ENCODE measurements at places on chromosomes 12 and 14.

DNA sequence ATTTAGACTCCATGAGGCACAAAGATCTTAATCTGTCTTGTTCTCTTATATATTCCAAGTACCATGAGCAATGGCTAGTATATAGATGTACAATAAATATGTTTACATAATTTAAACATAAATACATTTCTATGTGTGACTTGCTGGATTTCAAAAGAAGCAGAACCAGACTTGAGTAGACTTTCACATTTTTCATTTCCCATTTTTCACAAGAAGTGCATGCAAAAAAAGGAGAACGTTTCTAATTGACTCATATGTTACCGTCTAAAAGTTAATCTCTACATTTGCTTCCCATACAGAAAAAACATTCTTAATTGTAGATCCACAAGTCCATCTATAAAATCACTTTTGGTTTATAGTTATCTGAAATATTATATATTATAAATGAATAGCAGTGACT is 256.5 kb upstream of the USP15 start:
- no peak for DNase-seq

DNA sequence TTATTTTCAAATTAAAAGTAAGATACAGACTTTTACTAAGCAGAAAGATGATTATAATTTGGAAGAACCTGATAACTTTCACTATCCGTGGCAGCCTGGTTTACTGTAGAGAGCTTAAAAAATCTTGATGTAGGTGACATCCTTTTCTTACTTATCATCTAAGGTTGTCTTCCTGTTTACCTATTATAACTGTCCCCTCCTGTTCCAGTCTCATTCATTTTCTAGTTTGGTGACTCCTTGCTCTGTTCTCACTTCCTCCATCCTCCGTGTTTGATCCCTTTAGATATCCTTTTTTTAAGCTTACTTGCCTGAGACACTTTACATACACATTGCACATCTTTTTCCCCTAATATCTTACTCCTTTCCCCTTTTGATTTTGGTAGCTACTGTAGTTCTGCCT is 27.5 kb downstream of the CCDC91 start:
- no peak for DNase-seq

GRCh38 chr14:50410071-50410470 is 13.4 kb upstream of the CDKL1 start:
- DNase-seq: no peak

- DNase-seq: no peak
These were observed 358.1 kb downstream of the RAD51B start for GRCh38 chr14:68177728-68178127.

- no peak for DNase-seq
These were observed 696.5 kb upstream of the MIS18BP1 start for GRCh38 chr14:45949479-45949878.

DNA sequence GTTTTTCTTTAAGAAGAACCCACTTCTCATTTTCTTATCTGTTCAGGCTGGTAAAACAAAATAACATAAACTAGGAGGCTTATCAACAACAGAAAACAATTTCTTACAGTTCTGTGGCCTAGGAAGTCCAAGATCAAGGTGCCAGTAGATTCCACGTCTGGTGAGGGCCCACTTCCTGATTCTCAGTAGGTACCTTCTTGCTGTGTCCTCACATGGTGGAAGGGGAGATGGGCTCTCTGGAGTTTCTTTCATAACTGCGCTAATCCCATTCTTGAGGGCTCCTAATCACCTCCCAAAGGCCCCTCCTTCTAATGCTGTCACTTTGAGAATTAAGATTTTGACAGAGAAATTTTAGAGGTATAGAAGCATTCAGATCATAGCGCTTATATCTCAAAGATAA is 33.4 kb downstream of the TXNRD1 start:
- no peak for DNase-seq

DNA sequence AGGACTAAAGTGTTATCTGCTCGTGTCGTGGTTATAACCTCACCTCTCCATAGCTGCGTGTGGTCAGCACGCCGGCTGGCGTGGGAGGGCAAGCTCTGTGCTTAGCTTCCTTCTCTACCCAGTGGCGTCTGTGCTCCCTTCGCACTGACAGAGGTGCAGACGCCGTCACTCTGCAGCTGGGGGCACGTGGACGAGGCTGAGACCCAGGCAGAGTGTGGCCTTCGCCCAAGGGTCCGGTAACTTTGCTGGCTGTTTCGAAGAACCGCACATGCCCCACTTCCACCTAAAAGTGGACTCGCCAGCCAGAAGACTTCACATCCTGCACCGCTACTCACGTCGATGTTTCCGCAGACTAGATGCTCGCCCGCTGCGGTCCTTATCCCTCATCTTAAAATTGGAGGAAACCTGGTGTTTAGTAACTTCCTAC is 35.9 kb upstream of the DYNC1H1 start:
- DNase-seq: no peak

- no peak for DNase-seq
These were observed 77.2 kb upstream of the DCD start for GRCh38 chr12:54725233-54725843.

- no peak for DNase-seq
These were observed 66.0 kb downstream of the TC2N start for GRCh38 chr14:91801358-91801757.

DNA sequence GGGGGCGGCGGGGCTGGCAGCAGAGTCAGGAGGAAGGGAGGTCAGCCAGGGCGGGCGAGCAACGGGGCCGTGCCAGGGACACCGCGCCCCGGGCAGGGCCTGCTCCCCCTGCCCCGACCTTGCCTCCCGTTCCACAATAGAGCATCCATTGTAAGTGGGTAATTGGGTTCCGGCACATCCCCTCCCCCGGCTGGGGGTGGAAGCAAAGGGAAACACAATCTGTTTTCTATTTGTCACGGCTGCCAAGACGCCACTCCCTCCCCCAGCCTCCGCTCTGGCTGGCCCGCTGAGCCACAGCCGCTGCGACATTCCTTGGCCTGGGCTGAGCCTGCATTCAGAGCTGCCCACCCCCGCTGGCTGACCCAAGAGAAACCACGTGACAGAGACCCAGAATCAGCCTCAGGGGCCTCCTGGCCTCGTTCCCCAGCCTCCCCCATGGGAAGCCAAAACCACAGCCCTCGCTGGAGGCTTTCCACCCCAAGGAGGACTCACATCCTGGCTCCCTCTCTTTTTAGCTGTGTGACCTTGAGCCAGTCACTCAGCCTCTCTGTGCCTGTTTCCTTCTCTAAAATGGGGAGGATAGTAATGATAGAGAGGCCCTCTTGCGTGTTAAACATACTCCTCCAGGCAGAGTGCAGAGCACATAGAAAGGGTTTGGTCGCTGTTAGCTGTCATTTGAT is 117.6 kb downstream of the SCARB1 start:
- peak; percentile 17 for DNase-seq

DNA sequence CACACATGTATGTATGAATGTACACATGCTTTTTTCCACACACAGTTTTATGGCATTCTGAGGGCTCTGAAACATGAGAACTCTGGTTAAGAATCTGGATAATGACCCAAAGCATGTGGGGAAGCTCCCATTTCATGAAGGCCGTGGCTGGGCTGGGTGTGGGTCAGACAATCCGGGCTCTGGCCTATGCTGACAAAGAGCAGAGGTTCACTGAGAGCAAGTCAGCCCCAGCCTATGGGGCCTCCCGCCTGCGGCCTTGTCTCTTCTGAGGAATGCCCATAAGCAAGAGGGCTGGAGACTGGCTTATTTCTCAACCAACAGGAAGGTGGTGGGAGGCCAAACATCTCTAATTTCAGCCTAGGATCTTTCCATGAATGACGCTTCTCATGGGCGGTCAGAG is 8.5 kb downstream of the MYH6 start:
- DNase-seq: no peak

DNA sequence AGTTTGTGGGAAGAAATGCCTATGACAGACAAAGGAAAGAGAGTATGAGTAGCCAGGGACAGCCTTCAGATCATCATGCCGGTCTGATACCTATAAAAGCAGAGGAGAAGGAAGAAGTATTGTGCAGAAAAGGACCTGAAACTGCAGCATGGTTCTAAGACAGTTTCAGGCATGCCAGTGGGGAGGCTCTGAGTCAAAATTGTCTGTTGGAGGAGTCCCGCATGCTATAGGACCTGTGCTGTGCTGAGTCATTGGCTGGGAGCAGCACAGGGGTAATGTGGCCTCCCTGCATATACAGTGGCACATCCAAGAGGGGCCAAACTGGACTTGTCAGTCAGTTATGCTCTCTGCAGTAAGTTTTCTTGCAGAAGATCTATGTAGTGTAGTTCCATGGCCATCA is 40.7 kb downstream of the NEUROD4 start:
- no peak for DNase-seq

DNA sequence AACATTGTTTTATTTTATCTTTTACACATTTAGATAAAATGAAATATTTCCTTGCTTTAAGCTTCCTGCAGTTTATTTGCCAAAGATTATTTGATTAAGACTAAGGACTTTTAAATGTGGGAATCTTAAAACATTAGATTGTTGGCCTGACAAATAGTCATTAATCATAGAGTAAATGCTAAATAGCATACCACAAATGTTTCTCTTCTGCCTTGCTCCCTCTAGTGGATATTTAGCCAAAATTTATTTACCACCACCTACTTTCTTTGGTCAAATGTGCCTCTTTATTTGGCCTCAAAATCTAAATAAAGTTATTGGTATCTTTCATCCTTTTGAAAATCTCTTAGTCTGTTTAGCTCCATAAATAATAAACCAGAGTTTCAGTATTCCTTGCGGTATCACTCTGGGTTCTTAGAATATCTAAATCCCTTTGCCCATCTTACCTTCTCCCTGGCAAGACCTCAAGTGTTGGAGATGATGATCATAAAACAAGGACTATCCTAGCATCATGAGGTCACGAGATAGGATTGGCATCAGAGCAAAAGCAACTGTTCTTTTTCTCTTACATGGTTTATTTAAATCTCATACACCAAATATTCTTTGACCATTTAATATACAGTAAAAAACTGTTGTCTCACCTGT is 150.6 kb upstream of the AEBP2 start:
- no peak for DNase-seq

Data from activated CD4-positive, alpha-beta T cell treated with anti-CD3 and anti-CD28 coated beads, Interleukin-2, amount 10 ng/mL, durations not matched to agents 7 days and 5 days (primary cell).